Common myeloid progenitor, CD34-positive (primary cell): ENCODE measurements at places on chromosomes 4 and X.

DNA sequence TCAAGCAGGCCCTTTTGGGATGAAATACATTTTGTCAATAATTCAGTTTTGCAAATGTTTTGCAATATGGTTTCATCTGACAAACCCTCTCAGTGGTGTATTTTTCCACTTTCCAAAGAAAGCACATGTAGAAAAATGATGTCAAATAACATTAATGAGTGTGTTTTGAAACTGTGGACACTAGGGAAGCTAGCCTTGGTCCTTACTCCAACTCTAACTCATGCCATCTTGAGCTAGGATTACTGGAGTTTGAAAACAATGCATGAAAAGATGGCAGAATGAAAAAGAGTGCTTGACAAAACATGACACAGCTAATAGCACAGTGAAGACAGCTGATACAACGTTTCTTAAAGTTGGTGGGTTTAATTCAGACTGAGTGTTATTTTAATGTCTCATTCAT lies 41.4 kb downstream of the HAND2 start:
- no peak for DNase-seq

- no peak for DNase-seq
These were observed 67.7 kb downstream of the RWDD4 start for GRCh38 chr4:183591301-183591700.

GRCh38 chr4:120919358-120919757 lies 3.2 kb downstream of the PRDM5 start:
- no peak for DNase-seq

DNA sequence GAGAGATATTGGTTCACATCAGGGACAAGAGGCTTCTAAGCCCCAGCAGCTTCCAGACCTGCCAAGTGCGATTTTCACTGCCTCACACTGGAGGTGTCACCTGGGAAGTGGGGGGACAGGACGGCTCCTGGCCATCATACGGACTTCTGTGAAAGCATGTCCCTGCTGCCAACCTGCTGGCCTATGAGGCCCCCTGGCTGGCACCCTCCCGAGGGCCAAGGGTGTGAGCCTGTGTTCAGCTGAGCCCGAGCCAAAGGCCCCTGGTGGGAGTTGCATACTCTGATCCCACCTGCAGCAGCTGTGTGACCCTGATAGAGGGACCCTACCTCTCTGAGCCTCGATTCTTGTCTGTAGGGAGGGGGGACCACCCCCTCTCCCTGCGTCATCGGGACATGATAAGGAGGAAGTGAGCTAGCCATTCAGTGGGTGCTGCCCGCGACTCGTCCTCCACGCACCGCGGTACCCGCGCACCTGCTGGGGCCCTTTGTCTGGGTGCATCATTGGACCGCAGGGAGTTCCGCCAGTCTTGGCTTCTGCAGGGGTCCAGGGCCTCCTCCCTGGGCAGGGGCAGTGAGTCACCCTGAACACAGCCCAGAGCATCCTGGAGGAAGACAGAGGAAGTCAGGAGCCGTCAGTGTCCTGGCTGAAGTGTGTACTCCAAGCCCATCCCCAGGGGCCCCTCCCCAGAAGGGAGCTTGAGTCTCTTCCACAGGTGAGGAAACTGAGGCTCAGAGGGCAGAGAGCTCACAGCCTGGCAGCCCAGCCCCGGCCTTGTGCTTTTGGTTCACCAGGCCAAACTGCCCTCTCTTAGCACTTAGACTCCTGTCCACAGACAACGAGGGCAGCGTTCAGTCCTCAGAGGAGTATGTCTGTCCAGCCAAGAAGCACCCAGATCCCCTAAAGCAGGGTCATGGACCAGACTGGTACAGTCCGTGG lies 24.1 kb downstream of the C4orf50 start:
- DNase-seq = no peak

DNA sequence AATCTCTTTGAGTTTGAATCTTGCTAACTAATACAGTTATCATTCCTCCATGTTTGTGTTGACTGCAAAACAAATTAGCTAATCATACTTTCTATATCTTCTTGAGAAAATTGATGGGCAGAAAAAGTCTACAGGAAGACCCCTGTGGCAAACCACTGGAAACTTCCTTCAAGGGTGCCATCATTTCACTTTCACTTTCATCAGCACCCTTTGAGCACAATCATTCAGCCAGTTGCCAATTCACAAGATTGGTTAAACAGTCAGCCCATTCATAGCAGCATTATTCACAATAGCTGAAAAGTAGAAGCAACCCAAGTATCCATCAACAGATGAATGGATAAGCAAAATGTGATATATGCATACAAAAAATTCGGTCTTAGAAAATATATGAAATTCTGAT lies 101.5 kb downstream of the CCDC160 start:
- peak; percentile 15 for DNase-seq

GRCh38 chr4:126756050-126756829 lies 876.5 kb upstream of the INTU start:
- no peak for DNase-seq

- no peak for DNase-seq
These were observed 33.9 kb upstream of the VCX2 start for GRCh38 chrX:8204943-8205342.

GRCh38 chr4:168057412-168057811 lies 34.9 kb upstream of the ANXA10 start:
- no peak for DNase-seq

- no peak for DNase-seq
These were observed 17.2 kb upstream of the FGFR3 start for GRCh38 chr4:1775731-1776500.

DNA sequence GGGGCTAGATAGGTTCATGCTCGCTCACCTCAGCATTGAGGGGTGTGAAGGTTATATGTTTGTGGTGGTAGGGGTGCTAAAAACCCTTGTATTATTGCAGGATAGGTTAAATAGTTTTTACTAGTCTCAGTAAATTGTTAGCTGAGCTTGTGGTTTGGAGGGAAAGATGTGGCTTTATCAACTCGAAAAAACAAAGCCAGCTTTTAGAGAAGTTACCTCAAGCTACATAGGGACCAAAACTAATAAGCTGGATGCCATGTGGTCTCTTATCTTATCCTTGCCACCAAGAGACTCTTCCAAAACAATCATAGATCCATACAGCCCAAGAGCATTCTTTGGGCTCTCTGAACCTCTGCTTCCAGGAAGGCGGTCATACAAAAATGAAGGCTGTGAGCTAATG lies 29.2 kb downstream of the MSN start:
- DNase-seq = peak; percentile 72

- no peak for DNase-seq
These were observed 114.1 kb upstream of the HHIP start for GRCh38 chr4:144531841-144532240.

DNA sequence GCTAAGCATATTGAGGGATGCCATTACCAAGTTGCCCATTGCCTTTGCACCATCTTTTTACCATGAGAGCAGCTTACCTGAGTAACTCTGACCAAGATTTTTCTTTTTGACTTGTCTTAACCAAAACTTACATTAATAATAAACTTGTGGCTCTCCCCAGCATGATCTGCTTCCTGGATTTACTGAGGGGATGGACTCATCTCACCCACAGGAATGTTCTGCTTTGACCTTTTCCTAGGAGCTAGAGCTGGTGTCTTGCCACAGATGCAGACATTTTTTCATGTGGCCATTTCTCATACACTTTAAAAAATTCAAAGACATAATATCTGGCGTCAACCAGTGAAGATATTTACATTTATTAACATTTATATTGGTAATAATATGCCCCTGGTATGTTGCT lies 79.2 kb upstream of the EFHC2 start:
- no peak for DNase-seq

GRCh38 chr4:173025131-173025530 lies 143.5 kb upstream of the GALNT7 start:
- peak; percentile 75 for DNase-seq

GRCh38 chr4:130722361-130722760 lies 1626.4 kb downstream of the C4orf33 start:
- no peak for DNase-seq

GRCh38 chrX:42694260-42694815 lies 83.6 kb downstream of the PPP1R2C start:
- peak; percentile 6 for DNase-seq

DNA sequence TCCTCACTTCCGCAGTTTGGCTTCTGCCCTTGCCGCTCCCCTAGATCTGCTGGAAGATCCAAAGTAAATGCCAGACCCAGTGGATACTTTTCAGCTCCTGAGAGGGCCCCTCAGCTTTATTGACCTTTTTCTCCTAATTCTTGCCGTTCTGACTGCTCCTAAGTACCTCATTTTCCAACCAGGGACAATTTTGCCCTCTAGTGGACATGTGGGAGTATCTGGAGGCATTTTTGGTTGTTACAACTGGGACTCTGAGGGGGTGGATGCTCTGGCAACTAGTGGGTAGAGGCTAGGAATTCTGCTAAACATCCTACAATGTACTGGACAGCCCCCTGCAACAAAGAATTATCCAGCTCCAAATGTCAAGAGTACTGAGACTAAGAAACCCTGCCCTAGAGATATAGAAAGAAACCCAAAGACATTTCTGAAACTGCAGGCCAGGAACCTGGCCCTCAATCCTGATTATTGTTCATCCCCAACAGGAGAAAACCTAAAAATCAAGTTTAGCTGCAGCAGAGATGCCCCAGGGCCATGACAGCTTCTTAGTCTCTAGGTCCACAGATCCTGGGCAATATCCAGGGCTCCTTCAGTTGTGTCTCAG lies 3.4 kb downstream of the TEX13B start:
- peak; percentile 48 for DNase-seq

DNA sequence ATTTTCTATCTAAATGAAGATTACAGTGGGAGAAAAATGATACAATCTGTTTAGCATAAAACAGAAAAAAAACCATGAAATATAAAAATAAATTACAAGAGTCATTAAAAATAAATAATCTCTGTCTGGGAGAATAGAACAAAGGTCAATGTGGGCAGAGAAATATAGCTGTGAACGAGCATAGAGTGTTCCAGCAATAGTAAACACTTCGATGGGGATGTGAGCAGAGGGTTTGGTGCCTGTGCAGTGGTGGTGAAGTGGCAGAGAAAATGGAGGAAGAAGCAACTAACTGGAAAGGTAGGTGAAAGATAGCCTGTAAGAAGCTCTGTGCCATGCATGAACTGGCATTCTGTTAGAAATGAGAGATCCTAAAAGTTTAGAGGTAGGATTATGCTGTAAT lies 64.9 kb downstream of the ANKRD50 start:
- no peak for DNase-seq

GRCh38 chr4:121330180-121330665 lies 50.6 kb downstream of the QRFPR start:
- DNase-seq = no peak

DNA sequence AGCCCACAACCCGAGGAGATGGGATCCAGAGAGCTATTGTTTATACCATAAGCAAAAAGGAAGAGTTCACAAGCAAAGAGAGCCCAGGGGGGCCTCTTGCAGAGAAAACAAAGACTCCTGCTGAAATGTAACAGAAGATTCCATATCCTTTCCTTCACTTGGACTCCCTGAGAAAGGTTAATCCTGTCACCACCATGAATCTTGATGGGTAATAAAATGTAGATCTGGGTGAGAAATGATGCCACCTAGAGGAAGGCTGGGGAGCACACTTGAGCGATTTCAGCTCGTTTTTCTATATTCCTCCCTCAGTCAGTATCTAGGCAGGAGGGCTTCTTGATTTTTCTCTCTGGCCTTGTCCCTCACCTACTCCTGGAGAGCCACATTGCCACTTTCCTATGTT lies 10.2 kb upstream of the KCNE5 start:
- DNase-seq = peak; percentile 51

DNA sequence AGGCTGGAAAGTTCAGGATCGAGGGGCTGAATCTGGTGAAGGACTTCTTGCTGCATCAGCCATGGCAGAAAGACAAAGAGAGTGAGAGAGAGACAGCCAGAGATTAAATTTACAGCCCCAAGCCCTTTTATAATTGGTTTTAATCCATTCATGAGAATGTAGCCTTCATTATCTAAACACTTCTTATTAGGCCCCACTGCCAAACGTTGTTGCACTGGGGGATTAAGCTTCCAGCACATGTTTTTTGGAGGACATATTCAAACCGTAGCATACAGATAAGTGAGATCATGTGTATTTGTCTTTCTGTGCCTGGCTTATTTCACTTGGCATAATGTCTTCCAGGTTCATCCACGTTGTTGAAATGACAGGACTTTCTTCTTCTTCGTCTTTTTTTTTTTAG lies 524.7 kb downstream of the SPRY1 start:
- no peak for DNase-seq

GRCh38 chr4:20151436-20151835 lies 100.3 kb upstream of the SLIT2 start:
- DNase-seq = no peak

GRCh38 chrX:109190542-109190941 lies 291.3 kb downstream of the GUCY2F start:
- no peak for DNase-seq

GRCh38 chr4:174362340-174362739 lies 78.6 kb downstream of the CEP44 start:
- no peak for DNase-seq

- DNase-seq = no peak
These were observed 57.2 kb downstream of the JADE1 start for GRCh38 chr4:128866691-128867090.

DNA sequence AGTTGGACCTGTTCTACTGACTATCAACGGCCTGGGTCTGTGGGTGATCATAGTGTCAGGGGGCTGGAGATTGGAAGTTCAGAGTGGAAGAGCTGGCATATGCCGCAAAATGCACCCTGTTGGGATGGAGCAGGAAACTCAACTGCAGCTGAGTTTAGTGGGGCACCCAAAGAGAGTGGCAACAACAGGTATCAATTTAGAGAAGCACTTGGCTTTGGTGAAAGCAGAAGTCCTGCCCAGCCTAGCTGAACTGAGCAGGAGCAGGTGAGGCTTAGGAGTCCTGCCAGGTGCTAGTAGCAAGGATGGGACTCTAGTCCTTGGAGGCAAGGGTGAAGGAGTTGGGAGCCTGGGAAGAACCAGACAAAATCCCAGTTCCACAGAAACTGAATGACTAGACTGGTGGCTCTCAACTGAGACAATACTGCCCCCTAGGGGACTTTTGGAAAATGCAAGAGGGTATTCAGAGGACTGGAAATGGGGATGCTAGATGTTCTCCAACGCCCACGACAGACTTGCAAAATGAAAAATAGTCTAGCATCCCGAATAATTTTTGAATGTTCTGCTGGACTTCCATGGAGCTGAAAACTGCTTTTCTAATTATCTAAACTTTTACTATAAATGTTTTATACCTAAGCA lies 49.4 kb downstream of the RTL9 start:
- peak; percentile 28 for DNase-seq

GRCh38 chrX:826448-826847 lies 195.9 kb downstream of the SHOX start:
- DNase-seq = no peak

GRCh38 chr4:168411318-168412150 lies 68.8 kb downstream of the DDX60L start:
- no peak for DNase-seq

DNA sequence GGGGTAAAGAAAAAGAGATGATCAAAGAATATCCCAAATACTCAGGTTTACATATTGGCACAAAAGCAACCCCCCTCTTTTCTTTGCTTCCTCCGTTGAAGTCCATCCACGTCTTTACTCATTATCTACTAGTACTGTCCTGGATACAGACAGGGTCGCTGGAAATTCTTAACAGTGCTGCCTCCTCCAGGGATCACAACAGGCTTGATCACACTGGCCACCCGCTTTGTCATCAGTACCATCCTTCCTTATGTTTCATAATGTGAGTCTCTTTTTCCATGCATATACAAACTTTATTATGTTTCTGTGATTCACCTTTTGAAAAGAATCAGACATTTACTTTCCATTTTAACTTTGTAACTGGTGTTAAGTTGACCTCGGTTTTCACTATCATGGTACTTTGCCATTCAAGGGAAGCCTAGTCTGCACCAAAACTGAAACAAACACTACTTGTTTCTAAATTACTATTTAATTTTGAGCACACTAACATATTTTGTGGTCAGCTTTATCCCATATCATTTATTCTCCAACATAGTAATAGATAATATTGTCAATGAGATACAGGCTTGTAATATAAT lies 387.5 kb upstream of the PPP1R2C start:
- DNase-seq = no peak
